ENCODE measurements at places on chromosomes 12 and 14. TPM values are rescaled to one million over a fixed set of nuclear protein-coding genes. Genes with fewer than 3 reads are reported as not detected.

DNA sequence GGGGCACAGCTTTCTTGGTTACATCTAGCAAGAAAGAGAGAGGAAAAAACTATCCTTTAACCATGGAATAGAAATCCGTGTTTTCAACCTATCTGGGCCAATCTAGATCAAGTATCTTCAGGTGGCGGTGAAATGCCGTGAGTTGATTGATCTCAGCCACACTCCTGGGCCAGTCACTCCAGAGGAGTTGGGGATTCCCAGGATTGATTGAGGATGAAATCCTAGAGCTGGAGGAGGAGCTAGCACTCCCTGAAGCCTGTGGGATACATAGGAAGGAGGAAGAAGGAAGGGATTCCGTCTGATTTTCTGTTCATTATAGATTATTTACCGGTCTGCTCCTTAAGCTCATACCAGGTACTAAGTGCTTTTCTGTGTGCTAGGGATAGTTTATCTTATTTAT lies 106.3 kb upstream of the ARID2 start:
- H3K36me3 ChIP-seq = no peaks in the 10 kb centered on the region
- H3K4me1 ChIP-seq = no peaks in the 10 kb centered on the region
- DNase-seq = no peak
- no peak overlapping the region for H3K4me3 ChIP-seq
- no peak overlapping the region for H3K27ac ChIP-seq

Gene OR6C3
- total RNA-seq = not detected

Gene INSM2
- not detected for total RNA-seq

Gene CCDC60
- total RNA-seq = not detected

GRCh38 chr14:58280954-58281787 lies 17.2 kb upstream of the ARID4A start:
- H3K27me3 ChIP-seq = no peaks in the 10 kb centered on the region
- H3K36me3 ChIP-seq = peaks cover 24% of the 10 kb centered on the region
- DNase-seq = no peak

DNA sequence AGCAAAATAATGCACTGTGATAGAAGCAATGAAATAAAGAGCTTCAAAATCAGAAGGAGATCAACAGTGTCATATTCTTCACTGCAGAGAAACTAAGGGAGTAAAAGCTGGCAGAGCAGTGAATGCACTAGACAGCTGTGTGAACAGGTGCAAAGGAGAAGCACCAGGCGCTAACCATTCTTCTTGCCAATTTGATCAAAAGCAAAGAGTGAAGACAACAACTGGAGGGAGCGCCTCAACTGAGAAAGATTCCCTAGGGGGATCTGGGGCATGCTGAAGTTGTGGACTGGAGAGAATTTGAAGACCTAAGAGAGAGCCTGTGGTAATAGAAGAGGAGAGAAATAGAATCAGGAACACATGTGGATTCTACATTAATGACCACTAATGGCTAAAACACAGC lies 50.4 kb upstream of the OVCH1 start:
- no peak for DNase-seq
- H3K4me1 ChIP-seq = no peaks in the 10 kb centered on the region
- no peak overlapping the region for H3K27ac ChIP-seq

DNA sequence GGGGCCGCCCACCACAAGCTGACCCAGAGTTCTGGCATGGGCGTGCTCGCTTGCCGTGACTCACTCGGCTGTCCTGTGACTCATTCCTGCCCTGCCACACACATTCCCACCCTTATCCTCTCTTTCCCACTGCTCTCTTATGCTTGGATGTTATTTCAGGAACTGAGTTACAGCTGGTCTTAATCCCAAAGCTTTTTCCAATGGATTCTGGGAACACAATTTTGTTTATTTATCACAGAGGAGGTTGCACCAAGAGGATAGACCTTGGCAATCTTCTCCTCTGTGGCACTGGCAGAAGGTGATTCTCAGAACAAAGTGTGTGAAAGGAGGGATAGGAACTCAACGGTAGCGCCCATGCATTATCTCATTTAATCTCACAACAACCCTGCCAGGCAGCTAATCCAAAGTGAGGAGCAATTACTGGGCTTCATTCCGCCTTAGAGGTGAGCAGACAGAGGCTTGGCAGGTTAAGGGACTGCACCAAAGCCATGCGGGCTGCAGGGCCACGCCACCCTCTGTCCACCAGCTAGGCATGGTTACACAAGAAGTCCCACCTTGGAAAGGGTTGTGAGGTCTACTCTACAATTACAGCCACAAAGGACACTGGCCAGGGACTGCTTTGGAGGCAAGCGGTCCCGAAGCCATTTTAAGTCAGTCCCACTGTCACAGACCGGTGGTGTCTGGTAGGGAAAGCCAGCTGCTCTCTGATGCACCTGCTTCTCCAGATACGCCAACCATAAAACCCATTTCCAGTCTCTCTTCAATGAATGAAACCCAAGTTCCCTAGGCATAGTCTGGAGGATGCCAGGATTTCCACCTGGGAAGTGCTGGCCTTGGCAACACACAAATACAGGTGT lies 32.9 kb downstream of the SYNE3 start:
- H3K4me3 ChIP-seq = no peak overlapping the region
- no peaks in the 10 kb centered on the region for H3K36me3 ChIP-seq
- H3K27ac ChIP-seq = no peak overlapping the region
- DNase-seq = no peak

Gene TRAF3
- 62.0 TPM for total RNA-seq

Gene IAPP
- total RNA-seq = not detected

DNA sequence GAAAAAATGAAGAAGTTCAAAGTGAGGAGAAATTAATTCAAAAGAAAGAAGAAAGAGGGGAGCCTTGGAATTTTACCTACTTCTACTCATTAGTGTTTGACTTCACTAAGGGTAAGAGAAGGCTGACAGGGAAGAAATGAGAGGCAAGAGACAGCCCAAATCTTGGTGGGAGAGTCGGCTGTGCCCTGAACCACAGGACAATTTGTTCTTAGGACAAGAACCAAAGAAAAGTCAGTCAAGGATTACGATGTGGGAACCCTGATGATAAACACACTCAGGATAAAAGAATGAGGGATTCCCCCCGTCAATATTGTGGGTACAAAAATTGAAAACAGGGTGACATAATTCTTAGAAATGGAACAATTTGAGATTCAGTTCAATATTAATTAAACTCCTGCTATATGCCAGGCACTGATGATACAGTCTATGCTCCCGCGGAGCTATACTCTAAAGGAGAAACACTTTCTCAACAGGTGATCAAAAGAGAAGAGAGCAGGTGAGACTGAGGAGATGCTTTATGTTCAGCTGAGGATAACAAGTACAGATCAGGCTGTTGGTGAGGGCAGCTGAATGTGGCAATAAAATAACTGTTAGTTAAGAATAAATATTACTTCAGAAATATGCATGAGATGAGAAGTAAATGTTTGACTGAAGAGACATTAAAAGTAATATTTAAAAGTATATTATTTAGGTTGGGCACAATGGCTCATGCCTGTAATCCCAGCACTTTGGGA lies 175.4 kb downstream of the SLC25A21 start:
- H3K27me3 ChIP-seq = no peaks in the 10 kb centered on the region
- DNase-seq = no peak

Gene KRT72
- total RNA-seq = not detected

GRCh38 chr14:20197459-20197858 lies 6.8 kb downstream of the OR11G2 start:
- H3K4me1 ChIP-seq = no peaks in the 10 kb centered on the region
- no peaks in the 10 kb centered on the region for H3K27me3 ChIP-seq
- H3K36me3 ChIP-seq = no peaks in the 10 kb centered on the region
- no peak overlapping the region for H3K27ac ChIP-seq
- H3K4me3 ChIP-seq = no peak overlapping the region
- no peak for DNase-seq

Gene GYS2
- total RNA-seq = not detected

- peaks cover 12% of the 10 kb centered on the region for H3K4me1 ChIP-seq
- no peak within 1 kb of the TSS for H3K4me3 ChIP-seq
- DNase-seq = no peak
- H3K27me3 ChIP-seq = no peaks in the 10 kb centered on the region
- no peak within 1 kb of the TSS for H3K27ac ChIP-seq
- no peaks in the 10 kb centered on the region for H3K36me3 ChIP-seq
These were observed at the start of gene HCAR1 for GRCh38 chr12:122730215-122731014. TSS of gene HCAR1 (minus strand) at chr12:122730844. CDS start at chr12:122730339, 505 bp downstream.

DNA sequence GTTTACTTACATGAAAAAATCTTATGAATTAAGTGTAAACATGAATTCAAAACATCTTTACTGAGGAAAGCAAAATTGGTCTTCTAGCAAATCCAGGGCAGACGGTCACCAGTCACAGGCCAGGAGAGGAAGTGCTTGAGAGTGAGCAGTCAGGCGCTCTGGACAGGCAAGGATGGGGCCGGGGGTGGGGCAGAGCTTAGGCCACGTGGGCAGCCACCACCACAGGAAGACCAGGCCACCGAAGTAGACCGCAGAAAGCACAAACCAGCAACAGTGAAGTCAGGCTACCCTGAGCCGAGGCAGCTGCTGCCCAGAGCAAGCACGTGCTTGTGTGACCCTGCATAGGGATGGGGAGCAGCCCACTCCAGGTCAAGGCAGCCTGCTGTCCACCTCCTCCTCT lies 33.5 kb downstream of the SLC6A12 start:
- H3K36me3 ChIP-seq = no peaks in the 10 kb centered on the region
- H3K27me3 ChIP-seq = no peaks in the 10 kb centered on the region
- H3K27ac ChIP-seq = no peak overlapping the region
- no peaks in the 10 kb centered on the region for H3K4me1 ChIP-seq

All from CD8-positive, alpha-beta memory T cell (primary cell).